ENCODE measurements at places on chromosomes 4 and X. TPM values are rescaled to one million over a fixed set of nuclear protein-coding genes. Genes with fewer than 3 reads are reported as not detected.

Gene GUCY1A1
- total RNA-seq: 0.11 TPM

Gene PITX2
- 0.89 TPM for total RNA-seq

Gene JCHAIN
- total RNA-seq: 1.2 TPM

Gene GYG2
- 2.4 TPM for total RNA-seq

Gene LEF1
- total RNA-seq: 0.33 TPM

Gene GRID2
- 0.11 TPM for total RNA-seq

Gene HPGDS
- not detected for total RNA-seq

Gene SPANXA2
- not detected for total RNA-seq

Gene LRRC66
- total RNA-seq: 0.33 TPM

Gene STATH
- not detected for total RNA-seq

Gene SLITRK4
- 0.50 TPM for total RNA-seq

Gene MYOZ2
- total RNA-seq: under 0.01 TPM

Gene AREG
- 0.11 TPM for total RNA-seq

Gene KLB
- total RNA-seq: not detected

Gene FGF16
- not detected for total RNA-seq

Gene AFM
- not detected for total RNA-seq

Gene SEC24B
- 12.4 TPM for total RNA-seq

Gene TCEAL6
- total RNA-seq: not detected

Gene ADH1C
- total RNA-seq: 0.44 TPM

Gene H2BW2
- not detected for total RNA-seq

Gene NDST4
- total RNA-seq: 0.66 TPM

Gene GLRA3
- under 0.01 TPM for total RNA-seq

Gene CSN3
- not detected for total RNA-seq

Gene PHOX2B
- not detected for total RNA-seq

Gene CLOCK
- total RNA-seq: 33.6 TPM

Gene COMMD8
- total RNA-seq: 28.5 TPM

Gene ZFP42
- total RNA-seq: not detected

Gene TACR3
- under 0.01 TPM for total RNA-seq

Gene ITIH6
- not detected for total RNA-seq

Gene PRSS12
- 21.4 TPM for total RNA-seq

Gene CT45A2
- not detected for total RNA-seq

Gene EPHA5
- total RNA-seq: 2.9 TPM

Gene UCHL1
- 680 TPM for total RNA-seq

Gene EXOC1L
- total RNA-seq: not detected

Gene CTAG1B
- total RNA-seq: not detected

Gene PDHA2
- not detected for total RNA-seq

Gene SMIM14
- 47.9 TPM for total RNA-seq

Gene ARL9
- under 0.01 TPM for total RNA-seq

Gene GRIA3
- 15.0 TPM for total RNA-seq

Gene PLAC1
- 0.37 TPM for total RNA-seq

Gene EMD
- total RNA-seq: 20.6 TPM
